Renal cortex interstitium (tissue), 15 donors: ENCODE measurements at places on chromosomes 12 and 14.

DNA sequence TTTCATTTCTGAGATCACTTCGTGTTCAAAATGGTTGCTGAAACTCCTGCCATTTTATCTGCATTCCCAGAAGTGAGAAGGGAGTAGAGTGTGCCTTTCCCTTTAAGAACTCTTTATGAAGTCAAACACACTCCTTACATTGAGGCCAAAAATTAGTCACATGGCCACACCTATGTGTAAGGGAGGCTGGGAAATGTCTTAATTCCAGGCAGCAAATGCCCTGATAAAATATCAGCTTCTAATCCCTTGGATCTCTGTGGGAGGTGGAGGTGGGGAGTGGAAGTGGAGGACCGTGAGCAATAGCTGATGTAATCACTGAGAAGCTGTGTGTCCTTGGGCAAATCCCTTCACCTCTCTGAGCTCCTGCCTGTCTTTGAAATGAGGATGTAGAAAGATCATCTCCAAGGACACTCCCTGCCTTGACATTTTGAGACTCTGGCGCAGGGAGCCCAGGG, 22.7 kb upstream of the ANKRD9 start:
- no peak for DNase-seq

GRCh38 chr12:98126637-98127335, 388.6 kb upstream of the TMPO start:
- peak; percentile 44 for DNase-seq

DNA sequence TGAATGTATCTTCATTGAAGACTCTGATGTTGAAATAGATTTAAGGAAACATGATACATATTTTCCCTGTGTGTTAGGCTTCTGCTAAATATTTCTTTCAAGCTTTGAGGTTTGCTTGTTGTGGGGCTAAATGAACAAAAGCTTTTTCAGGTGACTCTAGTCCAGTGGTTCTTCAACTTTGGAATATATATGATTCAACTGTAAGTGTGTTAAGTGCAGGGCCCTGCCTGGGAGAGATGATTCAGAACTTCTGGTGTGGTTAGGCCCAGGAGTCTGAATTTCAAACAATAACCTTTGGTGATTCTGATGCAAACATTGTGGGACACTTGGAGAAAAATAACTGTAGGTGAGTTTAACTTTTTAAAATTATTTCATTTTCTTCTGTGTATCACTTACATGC, 93.0 kb downstream of the TRHDE start:
- DNase-seq, result no peak

DNA sequence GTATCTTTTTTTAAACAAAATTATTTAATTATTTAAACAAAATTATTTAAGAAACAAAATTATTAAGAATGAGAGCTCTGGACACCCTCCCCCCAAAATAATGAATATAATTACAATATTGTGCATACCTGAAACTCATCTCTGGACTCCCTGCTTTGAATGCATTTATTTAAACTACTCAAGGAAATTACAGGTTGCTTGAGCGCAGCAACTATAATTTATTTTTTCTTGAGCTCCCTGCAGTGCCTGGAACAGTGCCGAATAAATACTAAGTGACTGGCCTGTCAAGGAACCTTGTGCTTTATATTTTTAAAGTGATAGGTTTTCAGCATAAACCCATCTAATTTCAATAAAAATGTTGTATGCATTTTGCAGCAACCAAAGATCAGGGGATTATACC, 93.9 kb downstream of the KCNC2 start:
- no peak for DNase-seq

DNA sequence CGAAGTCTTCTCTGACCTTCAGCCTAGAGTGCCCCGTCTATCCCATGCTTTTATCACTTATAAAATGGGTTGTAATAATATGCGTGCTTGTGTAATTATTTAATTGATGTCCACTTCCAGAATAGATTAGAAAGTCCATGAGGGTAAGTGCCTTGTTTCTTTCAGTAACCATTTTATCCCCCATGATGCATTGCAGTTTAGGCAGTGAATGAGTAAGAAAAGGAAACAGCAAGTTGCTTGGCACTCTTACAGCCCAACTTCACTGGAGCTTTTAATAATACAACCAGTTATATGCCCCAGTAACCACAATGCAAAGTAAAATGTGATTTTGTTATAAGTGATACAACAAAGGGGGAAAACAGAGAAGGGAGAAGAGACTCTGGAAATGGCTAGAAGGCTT, 287.3 kb downstream of the MED13L start:
- DNase-seq, result no peak

DNA sequence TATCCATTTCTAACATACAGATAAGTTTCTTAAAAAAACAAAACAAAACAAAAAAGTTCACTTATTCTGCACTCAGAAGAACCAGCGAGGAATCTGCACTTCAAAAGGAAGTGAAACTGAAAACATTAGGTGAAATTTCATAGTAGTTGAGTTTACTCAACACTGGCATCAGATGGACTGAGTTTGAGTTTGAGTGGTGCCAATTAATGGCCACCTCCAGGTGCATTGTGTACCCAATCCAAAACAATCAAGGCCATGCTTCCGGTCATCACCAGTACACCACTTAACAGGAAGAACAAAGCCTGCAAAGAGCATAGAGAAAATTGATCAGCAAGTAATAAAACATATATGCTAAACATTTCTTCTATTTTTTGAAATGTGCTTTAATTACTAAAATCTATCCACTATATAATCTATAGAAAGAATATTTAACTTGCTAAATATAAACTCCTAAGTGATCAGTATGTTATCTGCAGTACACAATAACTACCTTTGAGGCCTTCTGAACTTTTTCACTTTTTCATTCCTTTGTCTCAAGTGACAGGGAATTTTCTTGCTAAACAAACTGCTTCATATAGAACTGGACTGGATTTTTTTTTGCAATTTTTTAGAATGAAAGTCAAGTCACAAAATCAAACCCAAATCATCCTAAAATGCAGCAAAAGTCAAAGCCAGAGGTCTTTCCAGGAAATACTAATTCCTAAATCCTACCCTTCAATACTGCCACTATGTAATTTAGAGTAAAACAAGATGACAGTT, 11.5 kb downstream of the SLC38A2 start:
- no peak for DNase-seq

- DNase-seq, result no peak
These were observed 495.2 kb upstream of the GARIN6 start for GRCh38 chr12:99152337-99152736.

GRCh38 chr12:113232840-113233585, 11.7 kb downstream of the TPCN1 start:
- DNase-seq, result no peak

- DNase-seq, result no peak
These were observed 40.6 kb downstream of the ACTN1 start for GRCh38 chr14:68938271-68939150.

GRCh38 chr14:72404998-72405397, 472.8 kb downstream of the RGS6 start:
- DNase-seq, result no peak

- DNase-seq, result no peak
These were observed 359.0 kb downstream of the CACNA1C start for GRCh38 chr12:2411616-2412304.

DNA sequence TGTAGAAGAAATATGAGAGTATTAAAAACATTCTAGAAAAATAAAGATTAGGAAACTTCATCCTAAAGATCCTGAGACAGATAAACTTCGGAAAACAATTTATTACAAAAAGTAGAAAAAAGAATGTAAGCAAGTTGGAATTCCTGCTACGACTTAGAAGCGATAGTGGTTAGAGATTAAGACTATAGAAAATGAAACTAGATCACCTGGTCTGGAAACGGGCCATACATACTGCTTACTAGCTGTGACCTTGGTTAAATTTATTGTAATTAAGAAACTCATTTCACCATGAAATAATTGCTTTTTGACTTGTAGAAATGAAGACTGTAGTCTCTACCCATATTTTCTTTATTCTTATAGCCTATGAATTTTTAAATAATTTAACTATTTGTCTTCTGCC, 614.1 kb downstream of the SLC16A7 start:
- no peak for DNase-seq

GRCh38 chr14:98951031-98951430, 321.0 kb downstream of the BCL11B start:
- no peak for DNase-seq

DNA sequence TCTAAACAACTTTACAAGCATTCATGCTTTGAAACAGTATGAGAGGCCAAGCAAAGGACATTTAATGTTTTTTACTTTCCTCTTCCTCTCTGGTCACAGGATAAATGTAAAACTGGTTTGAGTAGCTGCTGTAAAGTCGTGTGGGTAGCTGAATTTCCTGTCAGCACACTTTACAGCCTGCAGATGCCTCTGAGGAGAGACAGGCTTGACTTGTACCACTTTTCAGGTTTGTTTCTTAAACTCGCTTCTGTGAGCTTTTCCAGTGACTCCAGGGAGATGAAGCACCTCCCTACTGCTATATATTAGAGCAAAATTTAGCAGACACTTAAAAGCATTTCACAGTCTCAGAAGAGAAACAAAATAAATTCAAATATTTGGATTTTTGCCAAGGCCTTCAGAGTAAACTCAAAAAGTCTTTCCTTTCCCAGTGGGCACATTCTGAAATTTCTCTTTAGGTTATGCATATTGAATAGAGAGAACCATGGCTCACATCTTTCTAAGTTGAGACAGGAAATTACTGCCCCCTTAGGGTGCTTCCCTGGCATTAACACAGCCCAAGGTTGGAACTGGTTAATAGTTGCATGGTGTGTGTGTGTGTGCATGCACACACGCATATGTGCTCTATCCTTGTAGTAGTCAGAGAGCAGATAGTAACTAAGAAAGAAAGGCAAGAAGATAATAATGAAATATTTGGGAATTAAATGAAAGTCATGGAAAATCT, 557.3 kb upstream of the MIS18BP1 start:
- no peak for DNase-seq

- DNase-seq, result no peak
These were observed 1.5 kb downstream of the EML5 start for GRCh38 chr14:88791252-88791621.

- DNase-seq, result no peak
These were observed 1.4 kb downstream of the ACAD10 start for GRCh38 chr12:111687255-111687654.

- no peak for DNase-seq
These were observed 1.9 kb upstream of the TRHDE start for GRCh38 chr12:72270246-72270645.

- DNase-seq, result no peak
These were observed 316.3 kb downstream of the GPHN start for GRCh38 chr14:66824251-66824650.

- DNase-seq, result no peak
These were observed 83.3 kb downstream of the DAAM1 start for GRCh38 chr14:59271734-59272133.

- DNase-seq, result no peak
These were observed 95.5 kb downstream of the SLC38A6 start for GRCh38 chr14:61076556-61076955.

GRCh38 chr14:101006008-101006407, 102.5 kb upstream of the RTL1 start:
- DNase-seq, result no peak

- DNase-seq, result no peak
These were observed 24.2 kb downstream of the SFSWAP start for GRCh38 chr12:131735153-131735456.

GRCh38 chr12:129844662-129845220, 59.1 kb downstream of the TMEM132D start:
- no peak for DNase-seq

- no peak for DNase-seq
These were observed 120.0 kb downstream of the PDE6H start for GRCh38 chr12:15092826-15093225.

DNA sequence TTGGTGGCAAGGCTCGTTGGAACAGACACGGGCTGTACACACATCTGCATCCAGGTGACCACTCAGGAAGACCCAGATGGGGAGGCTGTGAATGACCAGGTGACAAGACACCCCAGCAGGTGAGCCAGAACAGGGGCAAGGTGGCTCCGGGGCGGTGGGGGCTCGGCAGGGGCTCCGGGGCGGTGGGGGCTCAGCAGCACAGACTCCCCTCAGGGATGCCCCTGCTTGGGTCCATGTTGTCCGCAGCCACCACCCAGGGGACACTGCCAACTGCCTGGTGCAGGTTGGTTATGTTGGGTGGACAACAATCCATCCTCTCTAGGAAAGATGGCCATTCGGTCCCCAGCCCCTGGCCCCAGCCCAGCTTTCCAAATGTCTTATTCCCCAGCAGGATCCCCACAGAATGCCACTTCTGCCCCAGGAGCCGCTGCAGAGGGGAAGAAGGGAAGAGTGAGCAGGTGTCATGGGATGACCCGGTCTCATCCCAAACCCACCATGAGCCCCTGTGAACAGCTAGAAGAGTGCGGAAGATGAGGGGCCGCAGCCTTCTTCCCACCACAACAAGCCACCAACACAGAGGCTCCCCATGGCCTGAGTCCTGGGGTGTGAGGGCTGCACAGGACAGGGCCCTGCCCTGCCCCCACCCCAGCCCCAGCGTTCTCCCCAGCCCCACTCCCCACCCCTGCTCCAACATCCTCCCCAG, 31.4 kb upstream of the C14orf180 start:
- no peak for DNase-seq

GRCh38 chr14:21768116-21768874, 94.7 kb upstream of the OR4E1 start:
- no peak for DNase-seq

- DNase-seq, result no peak
These were observed 164.9 kb downstream of the ANO4 start for GRCh38 chr12:100959481-100959880.

- DNase-seq, result no peak
These were observed 1013.6 kb downstream of the FLRT2 start for GRCh38 chr14:86543521-86543920.

DNA sequence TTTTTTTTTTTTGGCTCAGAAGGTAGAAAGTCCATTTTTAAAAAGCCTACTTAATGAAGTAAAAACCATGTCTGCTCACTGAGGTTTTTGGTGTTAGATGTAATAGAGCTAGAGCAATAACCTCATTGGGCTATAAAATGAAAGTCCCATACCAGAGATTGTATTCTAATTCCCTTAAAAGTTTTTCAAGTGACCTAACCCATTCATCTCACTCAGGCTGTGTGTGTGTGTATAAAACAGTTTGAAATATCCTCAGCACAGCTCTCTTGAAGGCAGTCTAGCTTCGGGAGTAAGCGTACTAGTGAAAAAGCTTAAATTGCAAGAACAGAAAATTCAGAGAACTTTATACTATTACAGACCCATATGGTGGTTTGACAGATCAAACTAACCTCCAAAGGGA, 313.8 kb downstream of the CEP128 start:
- DNase-seq, result no peak
